ENCODE measurements at places on chromosomes 6 and 20.

DNA sequence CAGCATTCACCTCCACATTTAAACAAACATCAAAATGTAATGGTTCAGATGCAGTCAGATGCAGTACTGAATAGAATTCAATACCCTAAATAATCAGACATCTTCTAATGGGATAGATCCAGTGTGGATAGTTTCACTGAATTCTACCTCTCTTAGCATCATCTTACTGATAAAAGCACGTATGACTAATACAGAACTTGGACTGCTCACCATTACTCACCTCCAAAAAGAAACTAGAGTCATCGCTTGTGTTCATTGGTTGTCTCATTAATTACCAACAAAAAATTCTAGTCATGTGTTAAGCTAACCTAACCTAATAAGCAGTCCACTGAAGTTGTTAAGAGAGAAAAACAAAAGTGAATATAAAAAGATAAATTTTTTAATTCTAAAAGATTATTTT lies 165.9 kb upstream of the IRAK1BP1 start:
- DNase-seq: no peak

GRCh38 chr20:62564456-62565245 lies 77.7 kb upstream of the SLCO4A1 start:
- no peak for DNase-seq

GRCh38 chr6:129679758-129680157 lies 30.2 kb downstream of the ARHGAP18 start:
- no peak for DNase-seq

- DNase-seq: no peak
Observed at GRCh38 chr6:141470810-141471209, 661.9 kb upstream of the GJE1 start.

DNA sequence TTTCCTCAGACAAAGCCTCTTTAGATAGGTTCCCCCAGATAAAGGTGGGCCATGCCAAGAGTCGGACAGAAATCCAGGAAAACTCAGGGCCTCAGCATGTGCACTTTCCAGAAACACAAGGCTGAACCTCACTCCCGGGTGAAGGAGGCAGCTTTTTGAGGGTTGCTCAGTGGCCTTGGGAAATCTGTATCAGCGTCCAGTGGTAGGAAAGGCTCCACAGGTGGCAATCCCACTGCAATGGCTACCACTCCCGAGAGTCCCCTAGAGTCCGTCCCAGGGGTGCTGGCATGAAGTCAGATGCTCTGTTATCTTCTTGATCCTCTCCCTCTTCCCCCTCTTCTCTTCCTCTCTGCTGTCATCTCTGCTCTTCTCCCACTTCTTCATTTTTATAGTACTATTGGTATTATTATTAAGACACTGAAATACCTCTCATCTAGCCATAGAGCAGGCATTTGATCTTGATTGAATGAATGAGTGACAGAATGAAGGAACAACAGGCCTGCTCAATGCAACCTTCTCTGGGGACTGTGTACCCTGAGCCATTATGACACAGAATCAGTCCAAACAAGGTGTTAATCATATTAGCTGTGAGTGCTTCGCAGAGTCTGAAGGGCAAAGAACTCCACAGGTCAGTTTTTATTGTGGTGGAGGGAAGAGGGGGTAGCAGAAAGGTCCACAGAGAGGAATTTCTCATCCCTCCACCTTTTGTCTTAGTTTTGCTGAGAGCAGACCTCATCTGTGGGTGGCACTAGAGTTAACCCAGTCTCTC lies 13.3 kb downstream of the SLC22A1 start:
- no peak for DNase-seq

GRCh38 chr6:110345025-110345424 lies 13.1 kb downstream of the METTL24 start:
- DNase-seq: no peak

DNA sequence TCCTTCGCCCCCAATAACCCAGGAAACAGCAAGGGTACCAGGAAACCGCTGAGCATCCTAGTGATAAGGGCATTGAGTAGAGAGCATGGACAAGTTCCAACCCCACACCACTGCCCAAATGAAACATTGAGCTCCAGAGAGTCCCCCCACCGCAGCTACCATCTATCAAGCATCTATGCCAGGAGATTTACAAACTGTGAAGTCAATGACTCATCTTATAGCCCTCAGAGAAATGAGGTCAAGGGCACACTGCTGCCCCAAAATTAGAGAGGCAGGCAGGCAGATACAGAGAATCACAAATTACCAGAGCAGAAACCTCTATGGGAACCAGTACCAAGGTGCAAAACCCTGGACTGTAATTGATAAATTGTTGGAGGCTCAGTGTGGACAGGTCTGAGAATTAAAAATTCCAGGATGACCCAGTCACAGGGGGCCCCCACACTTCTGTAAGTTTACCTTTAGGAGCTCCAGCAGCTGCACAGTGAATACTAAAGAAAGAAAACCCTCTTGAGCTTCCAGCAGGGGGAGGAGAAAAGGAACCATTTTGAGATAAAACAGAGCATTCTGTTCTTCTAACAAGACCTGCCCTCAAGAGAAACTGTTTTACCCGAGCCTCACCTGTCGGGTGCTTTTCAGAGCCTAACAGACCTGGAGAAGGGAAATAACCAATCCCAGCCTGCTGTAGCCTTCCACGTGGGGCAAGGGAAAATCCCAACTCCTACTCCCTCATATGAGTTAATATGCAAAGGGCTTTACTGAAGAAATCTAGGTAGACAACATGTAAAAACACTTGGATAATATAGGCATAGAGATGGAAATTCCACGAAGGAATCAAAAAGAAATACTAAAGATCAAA lies 118.0 kb upstream of the ARID1B start:
- DNase-seq: no peak

DNA sequence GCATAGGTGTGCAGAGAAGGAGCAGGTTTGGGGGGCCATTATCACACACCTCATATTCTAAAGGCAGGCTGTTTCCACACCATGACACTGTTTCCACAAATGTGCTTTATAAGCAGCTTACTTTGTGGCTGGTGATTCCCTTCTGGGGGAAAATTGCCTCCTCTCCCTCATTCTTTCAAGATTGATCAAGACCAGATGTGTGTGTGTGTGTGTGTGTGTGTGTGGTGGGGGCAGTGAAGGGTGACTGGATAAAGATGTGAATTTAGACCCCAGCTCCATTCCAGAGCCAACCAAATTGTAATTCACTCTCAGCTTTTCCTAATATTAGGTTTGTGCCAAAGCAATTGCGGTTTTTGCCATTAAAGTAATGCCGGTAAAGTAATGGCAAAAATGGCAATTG lies 45.6 kb downstream of the EDN3 start:
- DNase-seq: no peak

GRCh38 chr6:93786474-93787330 lies 367.3 kb upstream of the EPHA7 start:
- no peak for DNase-seq

GRCh38 chr6:139736325-139736906 lies 362.0 kb upstream of the CITED2 start:
- no peak for DNase-seq

DNA sequence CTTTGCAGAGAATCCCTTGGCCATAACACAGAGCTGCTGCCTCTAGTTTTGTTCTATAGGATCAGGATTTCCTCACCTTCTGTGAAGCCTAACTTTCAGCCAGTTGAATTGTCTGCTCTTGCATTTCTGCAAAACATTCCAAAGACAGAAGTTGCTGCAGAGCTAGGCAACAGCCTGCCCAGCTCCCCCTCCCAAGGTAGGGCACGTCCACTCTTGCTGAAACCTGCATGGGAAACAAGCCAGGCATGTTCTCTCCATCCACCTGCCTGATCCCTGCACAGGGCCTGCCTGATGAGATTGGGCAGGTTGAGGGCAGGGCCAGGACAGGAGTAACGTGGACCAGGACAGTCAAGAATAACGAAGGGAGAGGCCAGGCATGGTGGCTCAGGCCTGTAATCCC lies 58.9 kb upstream of the NAA20 start:
- no peak for DNase-seq

GRCh38 chr20:13659288-13659687 lies 20.6 kb upstream of the TASP1 start:
- no peak for DNase-seq

DNA sequence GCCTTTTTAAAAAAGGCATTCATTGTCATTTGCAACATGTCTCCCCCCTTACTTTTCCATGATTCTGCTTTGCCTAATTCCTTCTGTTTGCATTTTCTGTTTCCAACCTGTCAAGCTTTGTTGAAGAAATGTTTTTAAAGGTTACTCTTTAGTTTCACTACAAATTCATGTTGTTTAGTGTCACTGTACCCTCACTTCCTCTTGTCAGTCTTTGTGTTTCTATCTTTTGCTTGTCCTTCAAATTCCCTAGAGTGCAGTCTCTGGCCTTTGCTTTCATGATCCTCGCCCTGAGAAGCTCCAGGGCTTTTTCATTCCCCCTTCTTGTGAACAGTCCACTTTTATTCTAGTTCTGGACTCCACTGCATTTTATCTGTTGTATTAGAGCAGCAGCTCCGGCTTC lies 90.6 kb downstream of the MAP3K4 start:
- no peak for DNase-seq

DNA sequence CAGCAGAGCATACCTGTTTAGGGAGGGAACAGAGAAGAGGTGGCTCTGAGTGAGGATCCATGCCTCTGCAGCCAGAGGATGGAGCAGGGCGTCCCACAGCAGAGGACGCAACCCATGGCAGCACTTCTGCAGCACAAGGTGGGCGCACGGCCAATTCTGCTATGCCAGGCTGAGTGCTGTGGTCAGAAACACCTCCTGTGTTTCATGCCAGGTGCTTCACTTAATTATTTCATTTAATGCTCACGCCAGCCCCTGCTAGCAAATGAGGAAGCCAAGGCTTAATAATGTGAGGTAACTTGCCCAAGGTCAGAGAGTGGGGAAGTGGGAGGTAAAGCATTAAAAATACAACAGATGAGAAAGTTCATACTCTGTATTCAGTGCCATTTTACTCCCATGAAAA lies 68.5 kb upstream of the PTGIS start:
- no peak for DNase-seq

DNA sequence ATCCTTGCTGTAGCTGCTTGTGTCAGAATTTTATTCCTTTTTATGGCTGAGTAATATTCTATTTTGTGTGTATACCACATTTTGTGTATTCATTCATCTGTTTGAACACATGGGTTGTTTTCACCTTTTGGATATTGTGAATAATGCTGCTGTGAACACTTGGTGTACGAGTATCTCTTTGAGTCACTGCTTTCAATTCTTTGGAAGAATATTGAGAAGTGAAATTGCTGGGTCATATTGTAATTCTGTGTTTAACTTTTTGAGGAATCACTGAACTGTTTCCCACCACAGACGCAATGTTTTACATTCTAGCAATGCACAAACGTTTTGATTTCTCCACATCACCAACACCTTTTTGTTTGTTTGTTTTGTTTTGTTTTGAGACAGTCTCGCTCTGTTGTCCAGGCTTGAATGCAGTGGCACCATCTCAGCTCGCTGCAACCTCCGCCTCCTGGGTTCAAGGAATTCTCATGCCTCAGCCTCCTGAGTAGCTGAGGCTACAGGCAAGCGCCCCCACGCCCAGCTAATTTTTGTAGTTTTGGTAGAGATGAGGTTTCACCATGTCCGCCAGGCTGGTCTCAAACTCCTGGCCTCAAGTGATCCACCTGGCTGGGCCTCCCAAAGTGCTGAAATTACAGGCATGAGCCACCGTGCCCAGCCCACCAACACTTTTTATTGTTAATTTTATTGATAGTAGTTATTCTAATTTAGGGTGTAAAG lies 21.7 kb downstream of the CPXM1 start:
- no peak for DNase-seq

DNA sequence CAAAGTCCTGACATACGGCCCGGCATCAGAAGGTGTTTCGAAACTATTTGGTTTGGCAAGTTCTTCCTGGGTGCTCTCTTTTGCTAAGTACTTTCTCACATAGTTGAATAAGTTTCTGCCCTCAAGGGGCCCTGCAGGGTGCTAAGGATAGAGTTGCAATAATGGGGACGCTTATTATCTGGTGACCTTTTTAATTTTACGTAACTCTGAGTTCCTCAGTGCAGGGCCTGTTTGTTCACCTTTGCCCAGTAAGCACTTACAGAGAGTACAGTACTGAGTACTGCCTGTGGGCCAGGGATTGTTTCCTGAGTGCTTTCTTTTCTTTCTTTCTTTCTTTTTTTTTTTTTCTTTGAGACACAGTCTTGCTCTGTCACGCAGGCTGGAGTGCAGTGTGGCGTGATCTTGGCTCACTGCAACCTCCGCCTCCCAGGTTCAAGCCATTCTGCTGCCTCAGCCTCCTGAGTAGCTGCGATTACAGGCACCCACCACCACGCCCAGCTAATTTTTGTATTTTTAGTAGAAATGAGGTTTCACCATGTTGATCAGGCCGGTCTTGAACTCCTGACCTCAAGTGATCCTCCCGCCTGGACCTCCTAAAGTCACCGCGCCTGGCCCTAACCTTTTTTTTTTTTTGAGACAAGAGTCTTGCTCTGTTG lies 4.5 kb upstream of the PXMP4 start:
- peak; percentile 16 for DNase-seq

DNA sequence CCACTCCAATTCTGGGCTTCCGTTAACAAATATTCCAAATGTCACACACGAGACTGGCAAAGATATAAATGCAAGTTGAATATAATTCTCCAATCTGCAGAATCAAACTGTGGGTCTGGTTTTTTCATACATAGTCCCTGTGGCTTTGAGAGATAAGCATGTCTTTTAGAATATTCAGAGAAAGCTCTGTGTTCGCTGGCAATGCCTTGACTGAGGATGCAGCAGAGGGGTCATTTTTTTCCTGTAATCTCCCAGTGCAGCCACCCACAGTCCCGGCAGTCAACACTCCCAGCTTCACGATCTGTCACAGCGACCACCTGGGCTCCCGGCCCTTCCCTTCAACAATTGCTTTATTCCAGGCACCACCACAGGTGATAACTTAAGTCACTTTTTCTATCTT lies 30.5 kb downstream of the MUC22 start:
- DNase-seq: no peak

DNA sequence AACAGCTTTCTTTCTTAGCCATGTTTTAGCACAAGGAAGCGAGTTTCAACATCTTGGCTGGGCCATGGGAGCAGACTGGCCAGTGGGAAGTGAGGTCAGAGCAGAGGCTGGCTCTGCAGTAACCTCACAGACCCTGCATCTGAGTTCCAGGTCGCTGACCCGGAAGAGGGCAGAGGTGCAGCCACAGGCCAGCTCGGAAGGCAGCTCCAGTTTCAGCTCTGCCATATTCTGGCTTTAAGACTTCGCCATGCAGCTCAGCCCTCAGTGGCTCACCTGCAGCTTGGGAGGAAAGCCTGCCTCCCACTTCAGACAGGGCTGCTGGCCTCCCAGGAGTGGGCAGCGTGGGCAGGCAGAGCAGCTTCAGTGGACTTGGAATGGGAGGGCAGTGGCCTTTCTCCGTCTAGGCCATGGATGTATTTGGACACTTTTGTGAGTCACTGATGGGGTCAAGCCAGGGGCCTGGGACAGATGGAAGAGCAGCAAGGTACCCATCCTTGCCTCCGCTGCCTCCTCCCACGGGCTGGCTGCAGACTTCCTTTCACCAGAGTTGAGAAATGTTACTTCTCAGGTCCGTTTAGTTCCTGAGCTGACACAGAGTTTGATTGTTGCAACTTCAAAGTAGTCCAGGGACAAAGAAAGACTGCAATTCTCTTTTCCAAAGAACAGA lies 18.5 kb downstream of the CST8 start:
- no peak for DNase-seq

GRCh38 chr20:8401556-8401955 lies 269.5 kb downstream of the PLCB1 start:
- DNase-seq: no peak
